Upper lobe of left lung (tissue), 6 donors: ENCODE measurements at places on chromosomes 6 and 20. TPM values are rescaled to one million over a fixed set of nuclear protein-coding genes. Genes with fewer than 3 reads are reported as not detected.

DNA sequence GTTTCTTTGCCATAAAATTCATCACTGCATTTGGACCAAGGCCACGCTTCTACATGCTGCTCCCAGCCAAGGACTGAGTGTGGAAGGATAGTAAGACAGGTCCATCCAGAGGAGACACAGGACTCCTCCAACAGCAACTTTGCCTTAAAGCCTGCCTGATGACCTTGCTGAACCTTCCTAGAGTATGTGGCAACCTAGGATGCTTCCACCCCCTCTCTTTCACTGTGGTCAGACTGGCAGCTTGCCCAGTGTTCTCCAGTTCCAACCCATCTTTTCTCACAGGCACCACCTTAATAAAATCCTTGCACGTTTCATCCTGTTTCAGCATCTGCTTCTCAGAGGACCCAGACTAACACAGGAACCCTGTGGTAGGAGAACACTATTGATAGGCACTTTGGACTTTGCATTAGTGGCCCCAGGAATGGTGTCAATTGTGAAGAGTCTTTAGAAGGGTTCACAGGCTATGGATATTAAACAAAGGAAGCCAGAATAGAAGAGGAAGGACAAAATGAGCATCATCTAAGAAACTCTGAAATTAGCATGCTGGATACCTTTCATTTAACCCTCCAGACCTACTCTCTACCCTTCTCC, 2.4 kb upstream of the PKHD1 start:
- DNase-seq, result no peak

DNA sequence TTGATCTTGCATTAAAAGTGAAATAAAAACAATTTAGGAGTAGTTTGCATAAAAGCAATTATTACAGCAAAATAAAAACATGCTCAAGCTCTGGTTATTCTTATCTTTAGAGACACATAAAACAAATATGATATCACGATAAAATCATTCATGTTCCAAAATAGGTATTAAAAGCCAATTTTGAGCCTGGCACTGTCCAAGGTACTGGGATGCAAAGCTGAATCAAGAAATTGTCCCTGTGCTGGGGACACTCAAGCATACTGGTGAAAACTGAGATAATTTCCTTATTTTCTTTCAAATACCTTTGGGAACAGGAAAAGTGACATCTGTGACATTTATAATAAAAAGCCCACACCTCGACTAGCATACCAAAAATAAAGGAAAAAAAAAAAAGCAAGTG, 931 bp upstream of the MTCL3 start:
- no peak for DNase-seq

GRCh38 chr6:131292145-131292938, 157.1 kb downstream of the AKAP7 start:
- no peak for DNase-seq

The STX11 gene
- total RNA-seq, result 54.5 TPM

The RIPPLY2 gene
- total RNA-seq, result not detected
